C1 segment of cervical spinal cord (tissue), 14 donors: ENCODE measurements at places on chromosomes 2 and 18.
A peak's percentile ranks its signal among the peaks of the same experiment; 100 is the strongest.

GRCh38 chr18:31162419-31162793, 250 bp downstream of the DSC1 start:
- DNase-seq, result no peak

DNA sequence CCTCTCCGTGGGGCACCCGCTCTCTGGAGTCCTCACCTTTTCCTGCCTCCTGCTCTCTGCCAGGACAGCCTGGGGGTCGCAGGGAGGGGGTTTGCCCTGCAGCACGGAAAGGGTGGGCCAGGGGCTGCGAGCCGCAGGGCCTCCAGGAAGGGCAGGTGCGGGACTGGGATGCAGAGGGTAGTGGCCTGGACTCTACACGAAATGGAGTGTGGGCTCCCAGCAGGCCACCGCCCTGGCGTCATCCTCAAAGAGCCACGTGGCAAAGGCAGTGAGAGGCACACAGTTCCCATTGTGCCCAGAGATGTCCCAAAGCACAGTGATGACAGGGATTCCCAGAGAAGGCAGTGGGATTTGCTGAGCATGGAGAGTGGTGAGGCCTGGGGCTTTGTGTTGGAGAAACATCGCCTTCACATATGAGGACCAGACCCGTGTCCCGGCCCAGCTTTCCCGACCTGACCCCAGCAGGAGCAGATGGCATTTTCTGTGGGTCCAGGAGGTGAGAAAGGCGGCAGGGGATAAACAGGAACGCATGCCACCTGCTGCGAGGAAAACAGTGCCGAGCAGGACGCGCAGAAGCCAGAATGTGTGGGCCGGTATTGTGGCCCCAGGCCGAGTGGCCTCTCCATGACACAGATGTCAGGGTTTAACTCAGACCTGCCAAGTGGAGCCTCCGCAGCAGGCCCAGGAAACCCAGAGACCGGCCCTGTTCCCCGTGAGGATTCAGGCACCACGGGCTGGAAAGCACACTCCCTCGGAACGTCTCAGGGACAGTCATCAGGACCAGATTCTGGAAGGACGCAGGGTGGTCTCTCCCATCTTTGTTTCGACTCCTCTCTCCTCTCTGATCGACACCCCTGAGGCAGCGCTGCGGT, 855.5 kb upstream of the SALL3 start:
- DNase-seq, result no peak

- DNase-seq, result no peak
These were observed 165.9 kb downstream of the UXS1 start for GRCh38 chr2:106028192-106028591.

DNA sequence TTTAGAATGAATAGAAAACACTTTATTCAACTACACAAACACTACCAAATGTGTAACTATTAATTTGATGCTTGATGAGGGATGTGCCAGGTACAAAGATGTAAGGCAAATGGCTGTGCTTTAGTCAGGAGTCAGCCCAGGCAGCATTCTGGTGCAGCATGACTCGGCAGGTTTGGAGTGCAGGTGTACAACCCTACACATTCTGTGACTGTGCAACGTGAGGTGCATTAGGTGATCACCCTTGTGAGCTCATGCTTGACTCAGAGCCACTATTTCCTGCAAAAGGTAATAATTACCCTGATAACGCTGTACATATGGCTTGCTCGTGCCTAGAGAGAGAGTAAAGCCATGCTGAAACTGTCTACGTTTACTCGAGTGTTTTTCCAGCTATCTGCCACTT, 288.7 kb upstream of the DSEL start:
- DNase-seq, result no peak

DNA sequence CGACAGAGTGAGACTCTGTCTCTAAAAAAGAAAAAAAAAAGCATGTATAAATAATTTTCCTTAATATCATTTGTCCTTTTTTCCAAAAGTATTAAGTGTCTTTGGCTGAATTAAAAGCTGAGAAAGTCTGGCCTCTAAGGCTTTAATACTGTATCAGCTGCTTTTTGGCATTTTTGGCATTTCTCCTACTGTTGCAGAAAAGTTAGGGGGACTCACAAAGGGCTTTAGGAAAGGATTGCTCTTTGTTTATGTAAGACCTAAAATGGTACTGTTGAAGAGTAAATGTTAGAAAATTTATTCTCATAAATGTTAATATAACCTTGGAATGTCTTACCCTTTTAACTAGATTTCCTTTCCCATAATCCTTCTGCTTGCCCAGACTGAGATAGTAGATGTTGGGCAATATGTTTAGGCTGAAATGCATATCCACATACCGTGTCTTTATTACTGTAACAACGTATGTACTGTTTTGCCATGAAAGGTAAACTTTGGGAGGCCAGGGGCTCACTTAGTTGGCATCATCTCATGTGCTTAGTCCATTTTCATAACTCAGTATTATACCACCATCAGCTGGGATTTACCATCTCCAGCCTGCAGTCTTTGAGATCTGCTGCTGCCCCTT, 18.0 kb upstream of the STON1 start:
- no peak for DNase-seq

- DNase-seq, result no peak
These were observed 47.0 kb downstream of the EFEMP1 start for GRCh38 chr2:55876429-55877086.

DNA sequence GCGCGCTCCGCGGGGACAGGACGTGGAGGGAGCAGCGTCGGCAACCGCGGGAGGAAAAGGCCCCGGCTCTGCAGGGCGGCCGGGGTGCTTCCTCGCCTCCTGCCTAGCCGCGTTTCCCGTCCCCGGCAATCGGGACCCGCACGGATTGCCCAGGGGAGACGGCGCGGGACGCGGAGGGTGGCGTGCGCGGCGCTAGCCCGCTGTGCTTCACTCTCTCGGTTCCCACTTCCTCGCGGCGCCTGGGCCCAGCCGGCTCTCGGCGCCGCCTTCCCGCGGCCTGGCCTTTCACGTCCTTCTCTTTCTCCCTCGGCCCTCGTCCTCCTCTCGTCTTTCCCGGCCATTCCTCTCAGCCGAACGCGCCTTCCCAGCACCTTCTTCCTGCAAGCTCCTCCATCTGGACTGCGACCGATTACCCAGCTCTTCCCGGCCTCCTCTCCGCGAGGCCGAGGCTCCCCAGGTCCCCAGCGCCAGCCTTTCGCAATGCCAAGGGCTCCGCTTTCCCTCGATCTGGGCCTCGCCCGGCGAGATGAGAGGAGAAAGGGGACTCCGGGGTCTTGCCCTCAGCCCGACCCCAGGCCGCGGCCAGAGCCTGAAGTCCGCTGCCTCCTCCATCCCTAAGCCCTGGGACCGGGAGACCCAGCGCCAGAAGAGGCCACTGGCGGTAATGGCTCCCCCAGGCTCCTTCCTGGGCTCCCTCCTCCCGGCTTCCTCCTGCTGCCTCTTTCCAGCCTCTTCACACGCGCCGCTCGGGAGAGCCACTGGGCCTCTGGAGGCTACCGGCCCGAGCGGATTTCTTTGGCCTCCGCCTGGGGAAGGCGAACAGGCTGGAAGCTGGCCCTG, 34.3 kb upstream of the ATP6V1B1 start:
- DNase-seq, result no peak

GRCh38 chr2:3435445-3435844, 56.0 kb downstream of the TRAPPC12 start:
- no peak for DNase-seq

- DNase-seq, result no peak
These were observed 130.5 kb upstream of the NOSTRIN start for GRCh38 chr2:168671932-168672331.

DNA sequence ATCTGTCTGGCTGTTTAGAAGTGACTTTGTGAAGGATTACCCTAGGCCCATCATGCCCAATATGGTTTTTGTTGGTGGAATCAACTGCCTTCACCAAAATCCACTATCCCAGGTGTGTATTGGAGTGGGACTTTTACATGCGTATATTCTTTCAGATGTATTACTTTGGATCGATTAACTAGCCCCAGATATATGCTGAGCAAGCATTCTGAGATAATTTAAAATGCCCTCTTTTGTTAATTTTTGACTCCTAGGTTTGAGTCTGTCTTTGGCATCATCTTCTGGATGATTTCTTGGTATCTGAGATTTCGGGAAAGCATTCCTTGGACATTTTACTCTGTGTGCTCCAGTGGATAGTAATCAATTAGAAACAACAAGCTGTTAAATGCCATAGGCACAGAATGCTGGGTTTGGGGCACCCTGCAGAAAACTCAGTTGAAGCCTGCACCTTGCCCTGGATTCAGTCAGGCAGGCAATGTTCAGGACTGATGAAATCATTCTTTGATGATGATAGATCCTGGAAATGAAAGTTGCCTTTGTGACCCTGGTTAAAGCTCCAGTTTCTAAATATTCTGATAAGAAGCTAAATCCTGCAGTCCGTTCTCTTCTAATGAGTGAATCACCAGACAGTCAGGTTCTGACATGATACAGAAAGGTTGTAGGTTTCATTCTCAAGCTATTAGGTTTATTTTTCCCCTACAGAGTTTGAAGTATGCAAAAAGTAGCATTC, 1.1 kb downstream of the UGT1A1 start:
- no peak for DNase-seq

- DNase-seq, result peak; percentile 16
These were observed 43.7 kb downstream of the RPIA start for GRCh38 chr2:88735133-88735532.

DNA sequence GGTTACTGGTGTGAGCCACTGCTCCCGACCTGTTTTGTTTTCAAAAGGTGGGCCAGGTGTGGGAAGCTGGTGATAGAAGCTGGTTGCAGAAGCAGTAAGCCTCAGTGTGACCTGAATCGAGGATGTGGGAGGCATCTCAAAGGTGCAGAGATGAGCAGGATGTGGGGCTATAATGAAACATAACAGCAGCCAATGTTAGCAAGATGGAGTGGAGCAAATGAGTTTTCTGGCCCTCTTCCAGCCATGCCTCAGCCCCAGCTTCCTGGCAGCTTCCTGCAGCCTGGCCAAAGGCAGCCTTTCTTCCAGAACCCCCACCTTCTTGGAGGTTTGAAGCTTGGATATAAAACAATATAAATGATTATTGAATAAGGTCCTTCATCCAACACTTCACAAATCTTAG, 184.8 kb downstream of the NCK2 start:
- DNase-seq, result no peak

- no peak for DNase-seq
These were observed 129.0 kb downstream of the SOCS6 start for GRCh38 chr18:70417847-70418246.

DNA sequence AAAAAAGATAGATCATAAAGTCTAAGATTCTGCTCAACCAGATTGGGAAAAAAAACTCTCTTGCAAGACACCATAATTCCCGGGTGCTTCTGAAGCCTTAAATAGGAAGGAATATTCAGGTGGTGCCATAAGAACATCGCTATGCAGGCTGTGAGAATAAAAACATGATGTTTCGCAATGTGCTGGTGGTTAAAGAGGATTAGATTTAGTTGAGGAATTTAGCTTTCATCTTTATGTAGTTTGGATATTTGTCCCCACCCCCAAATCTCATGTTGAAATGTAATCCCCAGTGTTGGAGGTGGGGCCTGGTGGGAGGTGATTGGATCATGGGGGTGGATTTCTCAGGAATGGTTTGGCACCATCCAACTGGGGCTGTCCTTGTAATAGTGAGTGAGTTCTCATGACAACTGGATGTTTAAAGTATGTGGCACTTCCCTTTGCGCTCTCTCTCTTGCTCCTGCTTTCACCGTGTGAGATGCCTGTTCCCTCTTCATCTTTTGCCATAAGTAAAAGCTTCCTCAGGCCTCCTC, 132.2 kb downstream of the AKAIN1 start:
- no peak for DNase-seq

- no peak for DNase-seq
These were observed 200.4 kb upstream of the SH3BP4 start for GRCh38 chr2:234751275-234751973.

DNA sequence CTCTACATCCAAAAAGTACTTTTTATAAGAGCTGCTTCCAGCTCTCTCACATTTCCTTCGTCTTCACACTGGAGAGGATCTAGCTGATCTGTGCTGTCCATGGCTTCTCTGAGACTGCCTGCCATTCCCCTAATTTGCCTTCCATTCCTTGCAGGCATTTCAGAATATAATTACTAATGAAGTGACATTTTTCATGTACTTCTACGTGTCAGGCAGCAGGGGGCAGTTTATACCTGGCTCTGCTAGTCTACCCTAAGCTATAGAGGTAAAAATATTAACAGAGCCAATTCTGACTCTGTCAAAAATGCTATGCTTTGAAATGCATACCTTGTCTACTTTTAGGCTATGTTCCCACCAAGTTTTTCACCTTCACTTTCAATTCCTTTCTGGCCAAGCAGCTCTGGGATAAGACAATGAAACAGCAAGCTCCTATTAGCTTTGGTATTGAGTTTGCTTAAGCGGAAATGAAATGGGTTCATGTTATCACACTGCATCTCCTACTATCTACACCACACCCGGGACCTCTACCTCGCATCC, 81.9 kb downstream of the MEP1B start:
- no peak for DNase-seq

DNA sequence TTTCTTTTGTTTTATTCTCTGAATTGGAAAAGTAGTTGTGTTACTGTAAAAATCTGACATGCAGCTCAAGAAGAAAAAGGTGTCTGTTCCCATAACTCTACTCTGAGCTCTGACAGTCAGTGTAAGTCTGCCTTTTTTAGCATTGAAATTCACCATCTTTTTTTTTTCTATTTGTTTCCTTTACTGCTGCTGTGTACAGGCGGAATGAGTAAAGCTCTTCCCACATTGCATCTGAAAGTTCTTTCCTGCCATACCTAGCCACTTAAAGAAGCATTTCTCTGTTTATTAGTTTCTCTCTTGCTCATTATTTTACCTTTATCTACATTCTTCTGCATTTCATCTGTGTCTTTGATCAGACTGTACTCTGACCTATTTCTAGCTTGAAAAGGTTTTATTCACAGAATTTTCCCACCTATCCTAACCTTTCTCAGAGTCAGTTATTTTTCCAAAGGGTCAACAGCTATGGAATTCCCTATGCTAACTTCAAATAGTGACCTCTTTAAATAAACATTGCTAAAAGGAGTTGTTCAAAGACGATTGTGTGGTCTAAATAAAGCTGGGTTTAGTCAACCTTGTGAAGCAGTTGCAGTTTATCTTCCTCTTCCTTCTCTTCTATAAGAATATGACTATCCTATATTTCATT, 1303.1 kb upstream of the ZEB2 start:
- no peak for DNase-seq

DNA sequence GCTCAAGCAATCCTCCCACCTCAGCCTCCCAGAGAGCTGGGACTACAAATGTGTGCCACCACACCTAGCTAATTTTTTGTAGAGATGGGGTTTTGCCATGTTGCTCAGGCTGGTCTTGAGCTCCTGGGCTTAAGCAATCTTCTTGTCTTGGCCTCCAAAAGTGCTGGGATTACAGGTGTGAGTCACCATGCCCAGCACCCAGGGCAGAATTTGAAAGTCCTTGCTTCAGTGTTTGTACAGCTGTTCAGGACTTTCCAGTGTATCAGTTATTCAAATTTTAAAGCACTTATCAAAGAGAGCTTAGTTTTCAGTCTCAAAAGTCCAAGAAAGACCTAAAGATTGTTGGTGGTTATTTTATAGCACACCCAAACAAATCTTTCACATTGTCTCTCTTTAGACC, 43.6 kb upstream of the VPS54 start:
- DNase-seq, result no peak
